Hematopoietic multipotent progenitor cell treated with erythropoietin and hydrocortisone succinate and interleukin-3 and kit ligand, for 4 days (in vitro differentiated cells): ENCODE measurements at places on chromosomes 7 and 10.

GRCh38 chr10:58394471-58394870 lies 9.3 kb downstream of the TFAM start:
- DNase-seq = no peak

- DNase-seq = no peak
Measured at GRCh38 chr7:25250386-25250785, 22.1 kb upstream of the NPVF start.

GRCh38 chr7:140190588-140190987 lies 13.8 kb upstream of the KDM7A start:
- no peak for DNase-seq

GRCh38 chr10:27857616-27858015 lies 112.0 kb upstream of the MKX start:
- DNase-seq = no peak

- DNase-seq = no peak
Measured at GRCh38 chr10:116324951-116325635, 845 bp downstream of the CCDC172 start.

DNA sequence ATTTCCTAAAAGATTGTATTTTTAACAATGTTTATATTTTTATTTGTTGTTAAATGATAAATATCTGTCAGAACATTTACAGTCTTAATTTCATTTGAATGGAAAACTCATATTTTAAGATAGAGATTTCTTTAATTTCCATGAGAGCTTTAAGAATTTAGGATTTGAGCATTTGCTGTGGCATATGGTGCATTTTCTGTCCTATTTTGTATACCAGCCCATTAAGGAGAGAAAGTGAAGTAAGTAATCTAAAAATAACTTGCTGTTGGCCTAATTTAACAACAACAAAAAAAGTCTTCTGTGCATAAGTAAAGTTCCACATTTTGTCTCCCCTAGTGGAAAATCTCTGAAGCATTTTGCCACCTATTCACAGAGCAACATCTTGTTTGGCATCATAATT lies 190.9 kb upstream of the PPP1R3A start:
- no peak for DNase-seq

DNA sequence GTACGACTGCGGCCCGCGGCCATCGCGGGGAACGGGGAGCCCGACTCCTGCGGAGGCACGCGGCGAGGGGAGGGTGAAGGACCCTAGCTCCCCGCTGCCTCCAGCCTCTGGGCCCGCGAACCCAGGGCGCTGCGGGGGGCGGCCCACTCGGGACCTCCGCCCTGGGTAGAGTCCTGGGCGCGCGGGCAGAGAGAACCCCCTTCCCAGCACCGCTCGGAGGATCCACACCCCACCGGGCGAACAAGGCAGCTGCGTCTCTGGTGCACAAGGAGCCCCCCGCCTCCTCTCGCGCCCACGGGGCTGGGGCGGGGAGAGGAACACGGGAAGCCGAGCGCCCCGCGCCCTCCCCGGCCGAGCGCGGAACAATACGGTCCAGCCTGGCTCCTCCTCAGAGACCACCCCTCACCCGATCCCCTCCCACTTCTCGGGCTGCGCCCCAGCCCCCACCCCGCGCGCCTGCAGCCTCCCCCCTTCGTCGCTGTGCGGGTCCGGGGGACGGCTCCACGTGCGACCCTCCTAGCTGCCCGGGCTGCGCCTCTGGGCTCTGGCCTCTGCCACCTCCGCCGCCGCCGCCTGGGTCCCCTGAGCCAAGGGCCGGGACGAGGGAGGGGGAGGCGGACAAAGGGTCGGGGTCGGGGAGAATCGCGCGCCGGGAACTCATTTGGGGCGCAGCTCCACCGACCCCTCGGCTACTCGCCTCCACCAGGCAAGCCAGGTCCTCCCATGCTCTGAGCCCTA lies at the start of gene WDR86:
TSS of gene WDR86 (minus strand) at position 372 of the 738 bp plus-strand sequence. CDS start 449 bp downstream, outside the sequence.
- DNase-seq = no peak
